Mesothelial cell of epicardium (in vitro differentiated cells): ENCODE measurements at places on chromosomes 13 and 19.

DNA sequence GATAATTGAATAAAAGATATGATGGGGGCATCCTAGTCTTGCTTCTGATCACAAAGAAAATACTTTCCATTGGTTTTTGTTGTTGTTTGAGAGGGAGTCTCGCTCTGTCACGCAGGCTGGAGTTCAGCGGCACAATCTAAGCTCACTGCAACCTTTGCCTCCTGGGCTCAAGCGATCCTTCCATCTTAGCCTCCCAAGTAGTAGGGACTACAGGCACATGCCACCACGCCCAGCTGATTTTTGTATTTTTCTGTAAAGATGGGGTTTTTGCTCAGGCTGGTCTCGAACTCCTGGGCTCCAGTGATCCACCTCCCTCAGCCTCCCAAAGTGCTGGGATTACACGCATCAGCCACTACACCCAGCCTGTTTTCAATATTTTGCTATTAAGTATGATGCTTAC lies 17.1 kb upstream of the PSMC4 start:
- H3K36me3 ChIP-seq = no peaks in the 10 kb centered on the region
- H3K27ac ChIP-seq = no peak overlapping the region
- no peak overlapping the region for H3K4me3 ChIP-seq
- H3K27me3 ChIP-seq = no peaks in the 10 kb centered on the region
- no peak for DNase-seq

- peaks cover 44% of the 10 kb centered on the region for H3K36me3 ChIP-seq
- DNase-seq = no peak
- H3K27ac ChIP-seq = peak overlapping the region; percentile 58
- peaks cover 12% of the 10 kb centered on the region for H3K4me1 ChIP-seq
- no peak overlapping the region for H3K4me3 ChIP-seq
These were observed 42.0 kb upstream of the GGACT start for GRCh38 chr13:100630555-100630954.

- no peak overlapping the region for H3K4me3 ChIP-seq
- H3K27me3 ChIP-seq = no peaks in the 10 kb centered on the region
- peak overlapping the region; percentile 93 for H3K27ac ChIP-seq
- peaks cover 46% of the 10 kb centered on the region for H3K4me1 ChIP-seq
- H3K36me3 ChIP-seq = peaks cover 4% of the 10 kb centered on the region
These were observed 16.8 kb downstream of the POLR1D start for GRCh38 chr13:27638521-27638920.

- H3K4me1 ChIP-seq = no peaks in the 10 kb centered on the region
- H3K27me3 ChIP-seq = peaks cover 16% of the 10 kb centered on the region
- H3K4me3 ChIP-seq = no peak overlapping the region
- H3K27ac ChIP-seq = no peak overlapping the region
- no peak for DNase-seq
These were observed 95.1 kb downstream of the ZNF536 start for GRCh38 chr19:30467239-30467638.

DNA sequence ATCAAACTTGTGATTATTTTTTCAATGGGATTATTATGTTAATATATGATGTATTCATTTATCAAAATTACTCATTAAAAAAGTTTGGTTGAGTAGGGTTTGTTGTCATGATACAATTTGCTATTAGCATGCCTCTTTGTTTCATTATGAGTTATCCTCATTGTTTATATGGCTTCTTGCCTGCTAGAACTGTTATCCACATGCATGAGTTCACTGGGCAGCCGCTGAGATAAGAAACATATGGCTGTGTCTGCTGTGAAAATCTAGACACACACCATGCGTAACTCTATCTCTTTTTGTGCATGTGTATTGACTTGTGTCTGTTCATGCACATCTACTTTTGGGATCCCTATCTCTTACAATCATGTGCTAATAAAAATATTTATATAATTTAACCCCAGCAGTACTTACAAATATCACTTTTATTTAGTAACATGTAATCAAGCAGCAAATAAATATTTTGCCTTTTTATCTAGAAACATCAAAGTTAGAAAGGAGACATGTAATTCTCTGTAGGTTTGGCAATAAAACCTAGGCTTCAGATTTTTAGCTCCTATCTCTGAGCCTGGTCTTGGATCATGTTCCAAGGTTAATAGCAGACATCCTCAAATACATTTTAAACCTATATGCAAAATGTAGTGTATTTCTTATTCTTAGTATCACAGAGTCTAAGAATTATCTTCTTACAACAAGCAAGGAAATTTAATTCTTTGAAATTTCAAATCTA lies 11.2 kb upstream of the KLF12 start:
- H3K4me3 ChIP-seq = no peak overlapping the region
- DNase-seq = no peak
- peaks cover 30% of the 10 kb centered on the region for H3K4me1 ChIP-seq
